ENCODE measurements at places on chromosomes 2 and 18.

DNA sequence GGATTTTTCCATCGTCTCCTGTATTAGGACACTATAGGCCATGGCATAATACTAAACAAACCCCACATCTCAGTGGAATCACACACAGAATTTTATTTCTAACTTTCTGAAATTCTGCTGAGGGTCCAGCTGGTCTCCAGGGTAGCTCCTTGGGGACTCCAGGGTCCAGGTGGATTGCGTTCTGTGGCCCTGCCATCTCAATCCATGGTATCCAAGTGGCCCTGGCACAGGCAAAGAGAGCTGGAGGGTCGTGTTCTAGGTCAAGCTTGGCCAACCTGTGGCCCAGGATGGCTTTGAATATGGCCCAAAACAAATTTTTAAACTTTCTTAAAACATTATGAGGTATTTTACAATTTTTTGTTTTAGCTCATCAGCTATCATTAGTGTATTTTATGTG, 134.6 kb downstream of the CTIF start:
- H3K4me1 ChIP-seq = peaks cover 2% of the 10 kb centered on the region
- no peak overlapping the region for H3K4me3 ChIP-seq
- peaks cover 4% of the 10 kb centered on the region for H3K36me3 ChIP-seq
- no peaks in the 10 kb centered on the region for H3K27me3 ChIP-seq

DNA sequence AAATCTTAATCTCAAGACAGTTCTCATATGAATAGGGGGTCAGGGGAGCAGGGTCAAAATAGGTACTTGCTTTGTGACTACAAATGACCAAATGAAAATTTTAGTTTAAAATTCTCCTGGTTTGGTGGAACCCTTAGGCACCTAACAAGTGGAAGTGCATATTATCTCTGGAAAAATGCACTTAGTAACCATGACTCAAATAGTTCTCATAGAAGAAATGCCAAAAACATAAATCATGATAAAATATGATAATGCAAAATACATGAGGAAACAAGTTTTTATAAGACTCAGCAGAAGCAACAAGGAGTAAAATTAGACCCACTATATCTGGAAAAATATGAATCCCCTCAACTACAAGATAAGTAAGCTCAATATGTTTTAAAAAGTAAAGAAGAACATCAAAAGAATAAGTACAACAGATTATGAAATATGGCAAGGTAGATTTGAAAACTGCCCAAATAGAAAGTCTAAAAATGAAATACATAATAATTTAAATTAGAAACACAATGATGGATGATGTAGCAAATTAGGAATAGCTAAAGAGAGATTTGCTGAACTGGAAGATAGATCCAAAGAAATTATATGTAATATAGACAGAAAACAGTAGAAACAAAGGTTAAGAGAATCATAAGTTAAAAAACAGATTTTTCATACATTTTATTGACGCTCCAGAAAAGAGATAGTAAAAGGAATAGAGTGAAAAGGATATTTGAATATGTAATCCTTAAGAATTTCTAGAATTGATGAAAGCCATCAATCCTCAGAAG, 308.3 kb downstream of the SETBP1 start:
- DNase-seq = no peak
- H3K4me3 ChIP-seq = no peak overlapping the region
- H3K27me3 ChIP-seq = no peaks in the 10 kb centered on the region
- no peaks in the 10 kb centered on the region for H3K36me3 ChIP-seq

- peaks cover 10% of the 10 kb centered on the region for H3K4me1 ChIP-seq
- peak overlapping the region; percentile 53 for H3K27ac ChIP-seq
- H3K4me3 ChIP-seq = no peak overlapping the region
- peaks cover 66% of the 10 kb centered on the region for H3K36me3 ChIP-seq
- no peaks in the 10 kb centered on the region for H3K27me3 ChIP-seq
These were observed 96.6 kb upstream of the EML6 start for GRCh38 chr2:54626884-54627283.

DNA sequence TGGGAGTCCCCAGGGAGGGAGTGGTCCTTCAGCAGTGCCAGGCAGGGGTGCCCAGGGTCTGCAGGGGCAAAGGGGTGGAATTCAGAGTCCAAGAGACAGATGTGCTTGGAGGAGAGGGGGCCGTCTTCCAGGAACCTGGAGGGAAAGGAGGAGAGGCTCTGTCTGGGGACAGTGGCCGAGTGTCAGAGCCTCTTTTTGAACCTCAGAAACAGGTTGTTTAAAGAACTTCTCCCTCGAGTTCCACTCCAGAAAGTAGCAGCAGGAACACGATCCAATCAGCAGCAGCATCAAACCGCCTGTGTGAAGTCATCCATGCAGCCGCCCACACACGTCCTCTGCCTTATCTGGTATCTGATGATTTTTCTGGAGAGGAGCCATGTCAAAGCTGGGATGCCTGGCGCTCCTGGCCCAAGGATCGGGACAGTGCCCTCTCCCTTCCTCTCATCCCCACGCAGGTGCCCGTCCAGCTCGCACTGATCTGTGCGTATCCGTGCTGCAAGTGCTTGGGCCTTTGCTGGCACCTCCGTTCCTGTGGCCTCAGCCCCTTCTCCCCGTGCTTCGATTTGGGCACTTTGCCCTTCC, 205.1 kb downstream of the NDUFA10 start:
- no peak overlapping the region for H3K27ac ChIP-seq
- H3K27me3 ChIP-seq = peaks cover 3% of the 10 kb centered on the region
- H3K4me1 ChIP-seq = no peaks in the 10 kb centered on the region
- no peaks in the 10 kb centered on the region for H3K36me3 ChIP-seq
- peak; percentile 30 for DNase-seq

DNA sequence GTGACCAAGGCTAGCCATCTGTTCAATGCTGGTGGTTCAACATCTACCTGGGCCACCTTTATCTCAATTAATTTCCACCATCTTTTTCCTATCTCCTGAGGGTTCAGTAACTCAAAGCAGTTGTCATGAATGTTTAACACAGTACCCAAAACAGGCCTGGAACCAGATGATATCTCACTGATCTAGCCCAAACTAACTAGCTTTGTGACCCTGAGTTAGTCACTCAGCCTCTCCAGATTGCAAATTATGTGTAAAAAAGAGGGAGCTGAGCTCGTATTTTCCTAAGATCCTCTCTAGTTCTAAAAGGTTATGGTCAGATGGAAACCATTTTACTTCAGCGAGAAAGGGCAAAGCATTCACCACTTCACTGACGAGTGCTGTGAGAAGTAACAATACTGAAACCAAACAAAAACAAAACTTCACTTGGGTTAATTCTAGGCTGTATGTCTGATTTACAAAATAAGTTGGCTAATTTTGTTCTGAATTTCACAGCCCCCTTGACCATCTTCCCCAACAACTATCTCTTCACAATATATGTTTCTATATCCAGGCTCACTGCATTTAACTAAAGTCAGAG, 14.8 kb downstream of the SPRED2 start:
- H3K4me3 ChIP-seq = no peak overlapping the region
- DNase-seq = no peak
- peak overlapping the region; percentile 1 for H3K27ac ChIP-seq
- no peaks in the 10 kb centered on the region for H3K36me3 ChIP-seq

DNA sequence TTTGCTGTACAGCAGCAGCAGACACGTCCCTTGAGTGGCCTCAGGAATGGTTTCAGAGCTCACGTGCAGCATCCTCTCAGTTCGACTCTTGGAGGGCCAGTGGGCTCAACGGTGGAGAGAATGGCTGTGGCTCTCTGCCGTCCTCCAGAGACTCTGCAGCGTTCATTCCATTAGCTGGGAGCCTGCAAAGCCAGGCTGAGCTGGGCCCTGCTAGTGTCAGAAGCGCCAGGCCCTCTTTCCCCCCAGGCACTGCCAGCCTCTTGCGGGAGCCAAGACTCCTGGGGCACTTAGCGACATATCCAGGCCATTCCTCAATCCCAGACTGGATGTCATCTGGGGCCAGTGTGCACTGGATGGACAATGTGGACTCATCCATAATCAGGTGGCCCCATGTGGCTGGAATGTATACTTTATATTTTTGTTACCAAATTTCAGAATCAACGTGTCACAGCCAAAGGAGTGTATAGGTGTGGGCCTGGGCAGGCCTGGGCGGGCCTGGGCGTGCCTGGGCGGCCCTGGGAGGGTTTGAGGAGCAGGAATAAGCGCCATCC, 125.1 kb upstream of the EPAS1 start:
- no peak overlapping the region for H3K4me3 ChIP-seq
- H3K4me1 ChIP-seq = peaks cover 5% of the 10 kb centered on the region
- H3K36me3 ChIP-seq = no peaks in the 10 kb centered on the region
- DNase-seq = no peak

GRCh38 chr18:14031053-14031452, 101.2 kb downstream of the ZNF519 start:
- H3K4me3 ChIP-seq = no peak overlapping the region
- peaks cover 5% of the 10 kb centered on the region for H3K27me3 ChIP-seq
- H3K27ac ChIP-seq = no peak overlapping the region
- no peaks in the 10 kb centered on the region for H3K4me1 ChIP-seq
- no peaks in the 10 kb centered on the region for H3K36me3 ChIP-seq

DNA sequence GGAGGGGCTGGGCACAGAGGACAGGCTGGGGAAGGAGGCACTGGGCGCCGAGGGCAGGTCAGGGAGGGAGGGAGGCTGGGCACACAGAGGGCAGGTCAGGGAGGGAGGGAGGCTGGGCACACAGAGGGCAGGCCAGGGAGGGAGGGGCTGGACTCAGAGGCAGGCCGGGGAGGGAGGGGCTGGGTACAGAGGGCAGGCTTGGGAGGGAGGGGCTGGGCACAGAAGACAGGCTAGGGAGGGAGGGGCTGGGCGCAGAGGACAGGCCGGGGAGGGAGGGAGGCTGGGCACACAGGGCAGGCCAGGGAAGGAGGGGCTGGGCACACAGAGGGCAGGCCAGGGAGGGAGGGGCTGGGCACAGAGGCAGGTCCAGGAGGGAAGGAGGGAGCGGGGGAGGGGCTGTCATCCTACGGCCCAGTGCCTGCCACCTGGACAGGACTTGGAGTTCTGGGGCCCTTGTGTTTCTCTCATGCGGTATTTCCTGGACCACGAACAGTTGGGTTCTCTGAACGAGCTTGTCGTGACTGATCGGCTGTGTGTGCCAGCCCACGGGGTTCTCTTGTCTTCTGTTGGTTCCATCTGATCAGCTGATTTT, 46.7 kb upstream of the KCNG2 start:
- H3K36me3 ChIP-seq = peaks cover 52% of the 10 kb centered on the region
- H3K4me1 ChIP-seq = peaks cover 3% of the 10 kb centered on the region
- H3K27me3 ChIP-seq = no peaks in the 10 kb centered on the region
- no peak overlapping the region for H3K27ac ChIP-seq

DNA sequence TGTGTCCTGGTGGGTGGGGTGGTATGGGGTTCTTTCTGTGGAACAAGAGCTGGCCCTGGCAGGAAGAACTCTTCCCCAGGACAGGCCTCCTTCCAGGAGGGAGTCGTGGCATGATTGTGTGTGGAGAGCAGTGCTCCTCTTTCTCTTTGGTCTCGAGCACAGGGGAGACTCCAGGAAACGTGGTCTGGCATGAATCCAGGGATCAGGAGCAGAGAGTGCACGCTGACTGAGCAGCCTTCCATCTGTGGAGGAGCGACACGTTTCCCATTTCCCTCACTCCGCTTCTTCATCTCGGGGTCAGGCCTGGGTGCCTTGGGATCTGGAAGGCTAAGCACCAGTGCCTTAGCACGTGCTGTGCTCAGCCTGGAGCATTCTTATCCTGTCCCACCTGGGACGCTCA, 132.0 kb upstream of the HDAC4 start:
- DNase-seq = no peak
- peaks cover 2% of the 10 kb centered on the region for H3K27me3 ChIP-seq
- H3K4me3 ChIP-seq = no peak overlapping the region
- H3K4me1 ChIP-seq = no peaks in the 10 kb centered on the region
- no peaks in the 10 kb centered on the region for H3K36me3 ChIP-seq

- no peaks in the 10 kb centered on the region for H3K27me3 ChIP-seq
- H3K36me3 ChIP-seq = no peaks in the 10 kb centered on the region
- H3K27ac ChIP-seq = no peak overlapping the region
- no peaks in the 10 kb centered on the region for H3K4me1 ChIP-seq
- DNase-seq = no peak
These were observed 25.0 kb downstream of the TTN start for GRCh38 chr2:178782236-178782635.

GRCh38 chr2:176892676-176893226, 319.8 kb upstream of the HNRNPA3 start:
- no peak overlapping the region for H3K27ac ChIP-seq
- no peak for DNase-seq
- H3K27me3 ChIP-seq = peaks cover 1% of the 10 kb centered on the region
- no peaks in the 10 kb centered on the region for H3K36me3 ChIP-seq
